ENCODE measurements at places on chromosomes 1 and 21. TPM values are rescaled to one million over a fixed set of nuclear protein-coding genes. Genes with fewer than 3 reads are reported as not detected.

S100A5 gene
- total RNA-seq, result not detected

OR2T33 gene
- total RNA-seq, result not detected

SYPL2 gene
- 0.72 TPM for total RNA-seq

SH2D2A gene
- 0.33 TPM for total RNA-seq

UAP1 gene
- total RNA-seq, result 49.3 TPM

SEMA4A gene
- 8.2 TPM for total RNA-seq

RIPK4 gene
- total RNA-seq, result 0.10 TPM

CYP4A22 gene
- 0.22 TPM for total RNA-seq

PCNX2 gene
- 85.8 TPM for total RNA-seq

ZNF648 gene
- 3.1 TPM for total RNA-seq

CD52 gene
- 1.4 TPM for total RNA-seq

C1orf141 gene
- total RNA-seq, result 0.33 TPM

PDZK1IP1 gene
- total RNA-seq, result 0.30 TPM

KCNK2 gene
- 70.4 TPM for total RNA-seq

COL11A1 gene
- 195 TPM for total RNA-seq

CLDN14 gene
- total RNA-seq, result not detected

TRNP1 gene
- total RNA-seq, result 9.3 TPM

PRDM16 gene
- total RNA-seq, result 8.1 TPM

EPS8L3 gene
- total RNA-seq, result not detected

All from spinal cord (tissue), 10 donors.